ENCODE measurements at places on chromosomes 7 and 10.

DNA sequence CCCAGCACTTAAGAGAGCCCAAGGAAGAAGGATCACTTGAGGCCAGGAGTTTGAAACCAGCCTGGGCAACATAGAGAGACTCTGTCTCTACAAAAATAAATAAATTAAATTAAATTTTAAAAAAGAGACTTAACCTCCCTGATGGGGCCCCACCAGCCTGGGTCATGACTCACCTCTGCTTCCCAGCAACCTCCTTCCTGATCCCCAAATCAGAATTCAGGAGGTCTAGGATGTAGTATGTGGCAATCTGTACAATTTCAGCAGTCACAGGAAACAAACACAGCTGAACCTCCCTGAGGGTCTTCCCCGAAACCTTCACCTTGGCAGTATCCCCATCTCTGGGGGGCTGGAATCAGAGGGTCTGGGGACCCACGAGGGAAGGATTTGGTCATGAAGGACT lies 9.7 kb upstream of the PPP1R35 start:
- peak; percentile 51 for DNase-seq

DNA sequence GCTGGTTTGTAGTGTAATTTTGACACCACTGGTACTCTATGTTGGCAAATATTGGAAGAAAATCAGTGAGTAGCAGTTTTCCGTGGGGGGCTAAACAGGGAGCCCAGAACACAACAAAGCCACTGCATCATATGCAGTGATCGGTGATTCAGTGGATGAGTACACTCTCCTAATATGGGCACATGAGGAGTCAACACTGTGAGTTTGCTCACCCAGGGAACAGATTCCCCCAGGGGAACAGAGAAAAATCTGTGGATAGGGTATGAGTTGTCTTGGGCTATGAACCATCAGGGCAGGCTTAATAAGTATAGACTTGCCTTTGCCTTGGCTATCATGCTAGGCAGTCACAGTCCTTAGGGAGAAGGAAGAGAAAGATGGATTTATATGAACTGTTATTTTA lies 227.7 kb upstream of the SEMA3E start:
- DNase-seq = peak; percentile 82

GRCh38 chr10:61835069-61835945 lies 66.2 kb upstream of the ARID5B start:
- DNase-seq = peak; percentile 83

- no peak for DNase-seq
Observed at GRCh38 chr10:18988338-18988737, 60.3 kb upstream of the MALRD1 start.

- DNase-seq = no peak
Observed at GRCh38 chr10:1732564-1732996, 4.7 kb downstream of the ADARB2 start.

GRCh38 chr7:47095946-47096345 lies 486.0 kb downstream of the TNS3 start:
- peak; percentile 42 for DNase-seq

GRCh38 chr10:10796061-10796773 lies 221.5 kb upstream of the CELF2 start:
- peak; percentile 70 for DNase-seq

DNA sequence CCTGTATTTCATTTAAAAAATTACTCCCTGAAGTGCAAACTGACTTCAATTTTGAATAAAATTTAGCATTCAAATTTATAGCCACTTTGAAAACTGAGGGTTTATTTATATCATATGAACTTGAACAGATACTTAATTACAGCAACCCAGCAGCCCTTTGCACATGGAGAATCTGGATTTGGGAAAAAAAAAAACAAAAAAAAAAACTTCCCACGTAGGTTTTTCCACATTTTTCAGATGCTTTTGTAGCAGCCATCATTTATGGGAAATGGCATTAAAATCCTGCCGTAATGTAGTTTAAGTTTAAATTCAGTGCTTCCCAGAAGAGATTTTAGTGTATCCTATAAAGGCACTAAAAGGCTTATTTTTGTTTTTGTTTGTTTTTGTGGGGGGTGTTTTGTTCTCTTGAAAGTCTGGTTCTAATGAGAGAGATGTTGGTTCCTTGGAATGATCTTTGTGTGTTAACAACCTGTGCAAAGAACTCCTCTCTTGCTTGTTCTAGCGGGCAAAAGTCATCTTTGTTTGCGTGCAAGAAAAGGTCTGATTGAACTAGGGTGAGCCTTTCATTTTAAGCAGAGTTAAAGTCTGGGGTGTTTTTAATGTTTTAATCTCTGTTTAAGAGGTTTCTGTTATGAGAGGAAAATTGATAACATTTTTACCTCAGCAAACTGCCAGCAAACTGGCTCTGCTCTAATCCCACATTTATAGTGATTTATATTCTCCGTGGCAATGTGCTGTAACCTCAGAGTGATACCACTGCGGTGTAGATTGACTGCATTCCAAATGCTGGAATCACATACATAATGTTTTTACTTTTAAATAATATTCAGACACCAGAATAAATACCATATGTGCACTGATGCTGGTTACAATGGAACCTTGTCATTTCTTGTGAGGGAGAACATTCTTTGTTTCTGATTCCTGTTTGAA lies 105.5 kb downstream of the WNT2 start:
- peak; percentile 65 for DNase-seq

DNA sequence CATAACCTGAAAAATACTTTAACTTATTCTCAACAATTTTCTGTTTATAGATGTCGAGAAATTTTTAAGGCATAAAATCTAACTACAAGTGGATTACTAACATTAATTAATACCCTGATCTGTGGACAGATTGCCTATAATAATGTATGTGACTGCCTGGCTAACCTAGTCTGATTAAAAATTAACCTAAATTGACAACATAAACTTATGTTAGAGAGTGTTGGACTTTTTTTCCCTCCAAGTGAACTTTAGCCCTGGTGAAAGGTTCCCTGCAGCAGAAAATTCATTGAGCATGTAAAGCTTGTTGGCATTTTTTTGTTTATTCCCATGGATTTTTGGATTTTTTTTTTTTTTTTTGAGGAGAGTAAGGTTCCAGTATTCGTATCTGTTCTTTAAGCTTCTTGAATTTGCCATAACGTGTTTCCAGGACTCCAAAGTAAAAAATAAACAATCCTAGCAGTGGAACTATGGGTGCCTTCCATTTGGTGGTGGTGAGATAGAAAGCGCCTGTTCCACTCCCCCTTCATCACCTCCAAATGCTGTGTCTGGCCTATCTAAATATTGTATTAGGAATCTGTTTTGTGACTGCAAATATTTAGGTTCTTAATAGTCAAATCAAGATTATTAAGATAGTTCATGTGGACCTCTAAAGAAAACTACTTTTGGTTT lies 36.1 kb downstream of the NET1 start:
- DNase-seq = no peak

- no peak for DNase-seq
Observed at GRCh38 chr10:116126954-116127695, 145.9 kb downstream of the GFRA1 start.

GRCh38 chr7:111113263-111114017 lies 22.5 kb downstream of the LRRN3 start:
- peak; percentile 70 for DNase-seq

DNA sequence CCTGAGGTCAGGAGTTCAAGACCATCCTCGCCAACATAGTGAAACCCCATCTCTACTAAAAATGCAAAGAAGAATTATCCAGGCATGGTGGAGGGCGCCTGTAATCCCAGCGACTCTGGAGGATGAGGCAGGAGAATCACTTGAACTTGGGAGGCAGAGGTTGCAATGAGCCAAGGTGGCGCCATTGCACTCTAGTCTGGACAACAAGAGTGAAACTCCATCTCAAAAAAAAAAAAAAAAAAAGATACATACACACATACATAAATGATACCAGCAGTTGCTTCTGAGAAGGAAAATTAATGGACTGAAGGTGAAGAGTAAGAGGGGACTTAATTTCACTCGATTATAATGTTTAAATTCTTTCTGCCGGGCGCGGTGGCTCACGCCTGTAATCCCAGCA lies 40.2 kb upstream of the PAX2 start:
- no peak for DNase-seq

GRCh38 chr10:122327237-122328206 lies 47.0 kb upstream of the PLEKHA1 start:
- no peak for DNase-seq

DNA sequence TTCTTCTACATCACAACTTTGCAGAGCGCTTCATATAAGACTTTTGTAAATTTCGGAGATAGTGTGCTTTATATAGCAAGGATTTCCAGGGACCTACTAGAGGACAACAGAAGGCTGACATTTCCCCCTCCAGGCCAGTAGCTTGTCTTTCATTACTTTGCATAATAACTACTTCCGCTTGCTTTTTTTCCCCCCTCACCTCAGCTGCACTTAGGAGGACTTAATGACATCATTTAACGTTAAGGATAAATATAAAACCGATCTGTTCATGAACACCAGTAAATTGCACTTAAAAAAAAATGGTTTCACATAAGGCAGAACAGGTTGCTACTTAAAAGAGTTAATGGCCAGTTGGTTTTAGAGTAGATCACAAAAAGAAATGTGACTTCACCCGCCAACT lies 172.3 kb downstream of the AUTS2 start:
- no peak for DNase-seq

- no peak for DNase-seq
Observed at GRCh38 chr7:158572000-158572828, 15.4 kb downstream of the PTPRN2 start.

DNA sequence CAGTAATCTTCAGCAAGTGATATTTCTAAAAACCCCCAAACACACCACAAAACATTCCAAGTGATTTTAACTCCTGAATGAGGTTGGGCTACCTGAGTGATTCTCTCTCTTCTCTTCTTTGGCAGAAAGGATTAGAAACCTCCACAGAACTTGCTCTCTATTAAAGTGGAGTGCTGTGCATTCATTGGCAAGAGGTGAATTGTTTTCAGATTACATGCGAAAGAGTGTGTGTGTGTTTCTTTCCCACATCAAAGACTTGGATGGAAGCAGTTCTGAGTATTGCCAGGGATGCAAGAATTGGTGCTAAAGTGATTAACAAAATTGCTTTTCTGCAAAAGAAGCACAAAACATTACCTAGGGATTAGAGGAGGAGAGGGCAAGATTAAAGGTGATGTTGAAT lies 13.1 kb upstream of the FBXW4 start:
- DNase-seq = no peak

- DNase-seq = no peak
Observed at GRCh38 chr7:101397243-101397642, 34.6 kb downstream of the COL26A1 start.

- no peak for DNase-seq
Observed at GRCh38 chr7:44348851-44349781, 23.7 kb upstream of the CAMK2B start.

GRCh38 chr10:92880233-92880861 lies 32.0 kb downstream of the EXOC6 start:
- DNase-seq = peak; percentile 66

DNA sequence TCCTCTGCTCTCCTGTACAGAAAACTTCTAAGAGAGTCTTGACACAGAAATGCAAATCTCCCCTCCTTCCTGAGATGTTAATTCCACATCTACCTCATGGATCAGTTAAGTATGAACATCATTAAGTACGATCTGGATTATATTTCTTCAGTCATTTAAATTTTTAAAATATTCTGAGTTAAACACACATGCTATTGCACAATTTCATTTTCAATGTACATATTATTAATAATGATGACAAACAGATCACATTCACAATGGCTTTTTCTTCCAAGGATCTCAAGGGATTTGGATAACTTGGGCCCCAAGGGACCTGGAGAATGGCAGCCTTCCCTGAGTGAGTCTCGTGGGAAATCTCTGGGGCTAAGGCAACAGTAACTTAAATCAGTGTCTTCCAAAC lies 16.2 kb downstream of the BEND7 start:
- no peak for DNase-seq

- no peak for DNase-seq
Observed at GRCh38 chr7:150829426-150829825, 22.9 kb upstream of the AOC1 start.

DNA sequence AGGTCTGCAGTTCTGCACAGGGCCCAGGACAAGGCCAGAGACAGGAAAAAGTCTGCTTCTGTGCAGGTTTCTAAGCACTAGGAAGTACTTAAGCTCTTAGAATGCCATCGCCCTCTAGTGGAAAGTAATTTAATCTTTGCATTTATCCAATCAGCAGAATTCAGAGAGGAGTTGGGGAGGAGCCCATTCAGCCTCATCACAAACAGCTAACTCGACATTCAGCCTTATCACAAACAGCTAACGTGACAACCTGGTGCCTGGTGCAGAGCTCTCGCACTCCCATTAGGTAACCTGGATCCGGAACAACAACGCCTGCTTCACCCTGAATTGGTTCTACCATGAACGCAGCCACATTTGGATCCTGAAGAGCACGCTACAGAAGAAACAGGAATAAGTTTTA lies 15.2 kb downstream of the OAT start:
- peak; percentile 82 for DNase-seq

DNA sequence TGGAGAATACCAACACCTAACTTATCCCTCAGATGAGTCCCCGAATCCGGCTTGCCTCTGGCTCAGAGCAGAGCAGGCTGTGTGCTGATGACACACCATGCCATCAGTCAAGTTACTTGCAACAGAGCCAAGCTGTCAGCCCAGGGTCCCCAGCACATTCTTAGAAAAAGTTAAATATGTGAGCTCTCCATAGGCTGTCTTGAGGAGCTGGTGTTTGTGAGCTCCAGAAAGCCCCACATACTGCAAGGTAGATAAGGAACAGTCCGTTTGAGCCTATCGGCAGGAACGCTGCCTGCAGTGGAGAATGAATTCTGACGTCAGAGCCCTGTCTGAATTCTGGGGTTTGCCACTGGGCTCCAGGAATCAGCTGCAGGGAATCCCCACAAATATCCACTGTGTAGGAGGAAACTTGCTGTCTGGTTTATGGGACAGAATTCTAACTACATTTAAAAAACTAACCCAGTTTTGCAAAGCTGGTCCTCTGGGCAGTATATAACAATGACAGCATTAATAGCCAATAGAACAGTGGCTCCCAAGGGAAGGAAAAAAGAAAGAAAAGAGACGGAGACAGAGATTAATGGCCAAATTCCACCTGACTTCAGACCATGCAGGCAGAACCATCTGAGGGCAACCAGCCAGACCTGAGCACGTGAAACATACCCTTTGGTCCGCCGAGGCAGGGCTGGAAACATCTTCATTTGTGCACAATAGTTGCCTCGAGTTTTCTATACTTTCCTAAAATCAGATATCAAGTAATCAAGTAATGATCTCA lies 3.6 kb downstream of the SFXN4 start:
- DNase-seq = peak; percentile 65

GRCh38 chr7:46679671-46680070 lies 758.6 kb upstream of the IGFBP3 start:
- no peak for DNase-seq

DNA sequence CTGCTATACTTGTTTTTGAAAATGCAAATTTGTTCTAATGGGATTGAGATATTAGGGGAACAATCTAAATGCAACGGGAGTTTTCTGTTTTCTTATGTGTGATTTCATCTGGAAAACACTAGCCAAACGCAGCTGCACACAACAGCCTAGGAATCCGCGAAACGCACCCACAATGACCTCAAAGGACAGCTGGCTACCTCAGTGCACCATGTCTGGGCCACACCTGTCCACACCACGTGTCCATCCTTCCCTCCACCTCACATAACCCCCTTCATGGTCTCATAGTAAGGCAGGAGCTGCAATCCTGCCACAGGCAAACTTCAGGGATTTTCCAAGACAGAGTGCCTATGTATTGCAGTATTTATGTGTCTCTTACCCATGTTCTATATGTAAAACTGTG lies 382.5 kb upstream of the PRKCQ start:
- no peak for DNase-seq

GRCh38 chr7:75628055-75628454 lies 110.7 kb downstream of the HIP1 start:
- DNase-seq = no peak

Data from GM23248 (cell line).